HepG2 (cell line): ENCODE measurements at places on chromosomes 1 and 21. TPM values are rescaled to one million over a fixed set of nuclear protein-coding genes. Genes with fewer than 3 reads are reported as not detected.
A peak's percentile ranks its signal among the peaks of the same experiment; 100 is the strongest.

DNA sequence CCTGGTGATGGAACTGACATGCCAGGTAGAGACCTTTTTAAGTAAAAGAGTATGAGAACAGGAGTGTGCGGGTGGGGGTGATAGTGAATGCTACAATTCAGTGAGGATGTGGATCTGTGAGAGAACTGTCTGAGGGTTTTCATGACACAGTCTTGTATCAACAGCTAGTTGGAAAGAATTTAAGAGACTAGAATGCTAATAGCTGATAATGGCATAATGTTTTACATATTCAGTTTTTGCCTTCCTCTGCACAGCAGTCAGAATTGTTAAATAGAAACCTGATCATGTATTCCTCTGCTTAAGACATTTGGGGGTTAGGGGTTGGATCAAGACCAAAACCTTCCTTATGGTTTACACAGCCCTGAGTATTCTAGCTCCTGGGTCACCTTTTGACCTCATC is 152.8 kb upstream of the ZRANB2 start:
- no peak for DNase-seq
- no peaks in the 10 kb centered on the region for H3K36me3 ChIP-seq
- no peaks in the 10 kb centered on the region for H3K27me3 ChIP-seq

- H3K27me3 ChIP-seq: 0 out of 3 replicates have a peak, but pooled peaks cover 13% of the 10 kb centered on the region
- no peak overlapping the region for H3K27ac ChIP-seq
- peak; percentile 58 for DNase-seq
- H3K36me3 ChIP-seq: no peaks in the 10 kb centered on the region
These were observed 57.4 kb downstream of the SLC9A1 start for GRCh38 chr1:27097484-27097917.

DNA sequence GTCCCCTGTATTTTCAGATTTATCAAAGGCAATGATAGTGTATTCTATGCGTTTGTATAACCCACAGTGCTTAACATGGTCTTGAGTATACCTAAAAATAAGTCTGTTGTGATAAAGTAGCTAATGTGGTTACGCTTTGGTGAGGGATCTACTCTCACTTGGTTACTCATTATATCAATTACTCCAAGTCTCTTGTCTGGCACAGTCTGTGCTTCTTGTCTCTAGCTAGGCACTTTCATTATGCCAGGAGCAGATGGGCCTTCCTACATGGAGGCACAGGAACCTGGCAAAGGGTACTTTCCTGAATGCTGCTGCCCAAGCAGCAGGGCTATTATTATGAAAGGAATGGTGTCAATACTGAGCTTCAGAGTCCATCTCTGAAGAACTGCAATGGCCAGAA is 4.2 kb upstream of the PTPN22 start:
- no peaks in the 10 kb centered on the region for H3K4me1 ChIP-seq
- DNase-seq: no peak
- no peaks in the 10 kb centered on the region; the same call in 1 of the 2 replicates for H3K27me3 ChIP-seq
- no peak overlapping the region for H3K27ac ChIP-seq
- H3K36me3 ChIP-seq: no peaks in the 10 kb centered on the region

GRCh38 chr1:119600976-119601375 is 47.1 kb downstream of the ZNF697 start:
- H3K4me3 ChIP-seq: no peak overlapping the region
- H3K36me3 ChIP-seq: no peaks in the 10 kb centered on the region
- H3K4me1 ChIP-seq: peaks cover 16% of the 10 kb centered on the region
- DNase-seq: no peak
- no peaks in the 10 kb centered on the region for H3K27me3 ChIP-seq
- no peak overlapping the region for H3K27ac ChIP-seq

DNA sequence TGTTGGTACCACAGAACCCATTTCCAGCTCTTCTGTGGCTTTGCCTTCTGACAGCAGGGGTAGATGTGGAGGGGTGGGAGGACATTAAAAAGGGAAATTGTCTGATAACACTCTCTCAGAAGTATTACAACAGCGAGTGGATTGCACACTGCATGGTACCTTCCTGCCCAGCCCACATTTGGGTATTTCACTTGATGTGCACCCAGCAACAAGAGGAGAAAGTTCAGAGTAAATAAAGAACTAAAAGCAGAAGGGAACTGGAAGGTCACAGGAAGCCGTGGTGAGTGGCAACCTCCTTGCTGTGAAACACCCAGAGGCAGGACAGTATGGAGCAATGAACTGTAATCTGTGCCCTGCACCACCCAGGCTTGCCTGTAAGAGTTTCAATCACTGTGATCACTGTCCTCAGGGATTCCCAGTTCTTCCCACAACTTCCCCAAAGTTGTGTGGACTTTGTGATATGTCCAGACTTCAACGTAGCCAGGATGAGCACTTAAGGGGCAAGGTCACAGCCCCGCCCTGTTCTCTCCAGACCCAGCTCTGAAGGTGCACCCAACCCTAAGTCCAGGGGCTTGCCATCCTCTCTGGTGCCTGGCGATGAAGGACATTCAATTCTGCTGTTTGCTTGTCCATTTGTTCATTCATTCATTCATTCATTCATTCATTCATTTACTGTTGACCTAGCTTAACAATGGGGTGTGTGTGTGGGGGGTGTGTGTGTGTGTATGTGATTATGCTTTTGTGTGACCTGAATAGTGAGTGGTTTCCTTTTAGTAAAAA is 18.7 kb upstream of the F5 start:
- no peak overlapping the region for H3K4me3 ChIP-seq
- H3K27me3 ChIP-seq: no peaks in the 10 kb centered on the region

Gene FLG2
- not detected in 2 replicates for total RNA-seq

Gene AGL
- 13.1 and 28.0 TPM in 2 replicates for total RNA-seq

Gene TMEM82
- total RNA-seq: 0.29 and 0.97 TPM in 2 replicates

Gene HHIPL2
- 0.07 and 0.53 TPM in 2 replicates for total RNA-seq

Gene TXLNA
- total RNA-seq: 67.8 and 70.7 TPM in 2 replicates

Gene IFNLR1
- 5.7 and 8.5 TPM in 2 replicates for total RNA-seq

Gene JAM2
- total RNA-seq: not detected in 2 replicates
